Femur (tissue), 1 donor: ENCODE measurements at places on chromosomes 11 and 22.

GRCh38 chr11:68806931-68807844 lies 34.5 kb downstream of the CPT1A start:
- no peak for DNase-seq

DNA sequence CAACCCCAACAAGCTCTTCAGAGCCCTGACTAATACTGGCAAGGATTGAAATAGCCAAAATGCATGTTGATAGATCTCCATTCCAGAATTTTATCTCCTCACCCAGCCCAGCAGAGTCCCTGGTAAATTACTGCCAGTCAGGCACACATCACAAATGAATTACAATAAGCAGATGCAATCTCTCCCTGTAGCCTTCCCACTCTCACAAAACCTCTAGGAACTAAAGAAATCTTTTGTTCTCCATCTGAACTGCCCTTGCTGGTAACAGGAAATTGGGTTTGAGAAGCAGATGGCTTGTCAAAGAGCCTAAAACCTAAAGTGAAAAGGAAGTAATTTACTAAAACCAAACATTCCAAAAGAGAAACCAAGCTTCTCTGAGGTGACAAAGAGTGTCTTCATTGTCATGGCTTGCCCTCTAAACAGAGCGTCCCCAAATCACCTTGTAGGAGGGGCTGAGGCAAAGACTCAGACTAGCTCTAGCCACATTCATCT lies 59.5 kb downstream of the FAM168A start:
- DNase-seq = no peak

GRCh38 chr22:39773976-39774539 lies 119.5 kb downstream of the ENTHD1 start:
- DNase-seq = no peak

DNA sequence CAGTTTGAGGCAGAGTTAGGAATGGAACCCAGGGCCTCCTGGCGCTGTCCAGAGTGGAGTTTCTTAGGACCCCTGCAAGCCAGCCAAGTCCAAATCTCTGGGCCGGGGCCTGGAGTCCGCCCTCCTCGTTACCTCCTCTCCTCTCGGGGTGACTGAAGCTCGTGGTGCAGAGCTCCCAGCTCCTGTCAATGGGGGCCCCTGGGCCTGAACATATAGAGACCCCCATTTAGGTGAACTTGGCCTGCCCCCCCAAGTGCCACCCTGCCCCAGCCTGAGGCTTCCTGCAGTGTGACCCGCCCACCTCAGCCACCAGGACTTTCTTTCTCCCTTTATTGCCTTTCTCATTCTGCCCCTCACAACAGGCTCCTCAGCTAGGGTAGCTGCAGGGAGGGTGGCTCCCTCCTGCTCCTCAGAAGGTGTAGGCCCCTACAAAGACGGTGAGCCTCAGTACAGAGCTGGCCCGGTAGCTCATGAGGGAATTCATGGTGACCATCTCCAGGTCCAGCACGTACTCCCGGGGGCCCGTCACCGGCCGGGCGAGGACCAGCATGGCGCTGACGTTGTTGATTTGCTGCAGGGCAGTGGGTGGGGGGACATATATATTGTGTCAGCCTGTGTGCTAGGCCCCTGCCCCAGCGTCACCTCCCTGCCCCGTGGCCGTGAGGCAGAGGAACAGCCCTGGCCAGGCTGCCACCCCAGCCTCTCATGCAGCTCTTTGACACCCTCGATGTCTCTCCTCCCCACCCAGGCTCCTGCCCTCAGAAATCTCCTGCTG lies 5.9 kb downstream of the EFEMP2 start:
- DNase-seq = peak; percentile 19

DNA sequence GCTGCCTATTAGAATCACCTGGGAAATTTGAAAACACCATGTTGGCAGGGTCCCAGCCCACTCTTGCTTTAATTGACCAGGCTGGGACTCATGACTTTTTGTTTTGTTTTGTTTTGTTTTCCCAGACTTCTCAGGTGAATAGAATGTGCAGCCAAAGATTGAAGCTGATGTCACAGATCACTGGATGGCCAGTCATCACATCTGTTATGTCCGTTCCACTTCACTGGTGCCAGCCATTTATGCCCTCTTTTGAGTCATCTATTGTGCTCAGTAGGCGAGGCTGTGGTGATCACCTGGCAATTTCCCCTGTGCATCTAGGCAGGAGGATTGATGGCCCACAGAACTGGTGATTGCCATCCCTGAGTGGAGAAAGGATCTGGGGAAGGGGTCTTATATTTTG lies 297.3 kb downstream of the INSC start:
- no peak for DNase-seq

GRCh38 chr11:134144744-134145143 lies 75.9 kb downstream of the JAM3 start:
- no peak for DNase-seq

GRCh38 chr11:72780296-72781062 lies 13.4 kb downstream of the STARD10 start:
- DNase-seq = no peak
